CD4-positive, alpha-beta T cell treated with Interleukin-1 beta for 1 hour (primary cell): ENCODE measurements at places on chromosomes 7 and 10.

GRCh38 chr7:101719123-101719470 lies 90.0 kb upstream of the MYL10 start:
- DNase-seq = no peak

DNA sequence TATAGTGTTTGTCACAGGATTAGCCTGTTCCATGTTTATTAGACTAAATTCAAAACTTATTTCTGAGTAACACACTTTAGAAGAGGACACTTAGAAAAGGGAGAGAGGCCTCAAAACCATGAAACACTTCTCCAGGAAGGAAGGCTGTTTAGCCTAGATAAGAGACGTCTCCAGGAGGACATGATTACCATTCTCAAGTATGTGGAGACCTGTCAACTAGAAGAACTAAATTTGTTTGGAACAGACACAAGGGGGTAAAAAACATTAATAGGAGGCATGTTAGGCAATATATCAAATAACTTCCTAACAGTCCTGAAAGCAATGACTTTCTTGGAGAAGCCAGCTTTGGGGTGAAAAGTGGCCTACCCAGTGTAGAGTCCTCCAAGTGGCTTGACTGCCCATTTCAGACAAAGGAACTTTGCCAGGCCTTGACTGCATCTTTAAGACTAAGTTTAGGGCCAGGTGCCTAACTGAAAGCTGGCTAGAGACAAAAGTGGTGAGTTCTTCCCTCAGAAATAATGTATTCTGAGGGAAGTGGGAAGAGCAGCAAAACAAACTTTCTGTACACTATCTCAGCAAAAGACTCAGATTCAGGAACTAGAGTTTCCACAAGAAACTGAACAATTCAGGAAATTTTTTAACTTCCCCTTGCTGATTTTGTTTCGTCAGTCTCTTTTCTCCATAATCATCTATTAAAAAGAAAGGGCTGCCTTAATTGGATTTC lies 11.8 kb downstream of the NCOA4 start:
- DNase-seq = no peak

DNA sequence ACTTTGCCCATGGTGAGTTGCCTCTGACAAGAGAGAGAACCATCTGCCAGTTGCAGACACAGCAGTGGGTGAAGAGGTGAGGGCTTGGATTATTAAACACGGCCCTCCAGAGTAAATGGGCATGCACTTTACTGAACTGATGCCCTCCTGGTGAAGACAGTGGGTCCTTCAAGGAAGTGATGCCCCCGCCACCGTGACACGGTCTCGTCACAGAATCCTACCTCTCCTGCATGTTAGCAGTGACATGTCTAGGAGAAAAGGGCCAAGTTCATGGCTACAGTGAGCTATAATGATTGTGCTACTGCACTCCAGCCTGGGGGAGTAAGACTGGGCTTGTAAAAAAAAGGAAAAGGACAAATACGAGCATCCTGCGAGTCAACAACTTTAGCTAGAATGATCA lies 2.4 kb downstream of the BNIP3 start:
- no peak for DNase-seq

GRCh38 chr7:139588632-139589031 lies 65.1 kb downstream of the CLEC2L start:
- DNase-seq = no peak

DNA sequence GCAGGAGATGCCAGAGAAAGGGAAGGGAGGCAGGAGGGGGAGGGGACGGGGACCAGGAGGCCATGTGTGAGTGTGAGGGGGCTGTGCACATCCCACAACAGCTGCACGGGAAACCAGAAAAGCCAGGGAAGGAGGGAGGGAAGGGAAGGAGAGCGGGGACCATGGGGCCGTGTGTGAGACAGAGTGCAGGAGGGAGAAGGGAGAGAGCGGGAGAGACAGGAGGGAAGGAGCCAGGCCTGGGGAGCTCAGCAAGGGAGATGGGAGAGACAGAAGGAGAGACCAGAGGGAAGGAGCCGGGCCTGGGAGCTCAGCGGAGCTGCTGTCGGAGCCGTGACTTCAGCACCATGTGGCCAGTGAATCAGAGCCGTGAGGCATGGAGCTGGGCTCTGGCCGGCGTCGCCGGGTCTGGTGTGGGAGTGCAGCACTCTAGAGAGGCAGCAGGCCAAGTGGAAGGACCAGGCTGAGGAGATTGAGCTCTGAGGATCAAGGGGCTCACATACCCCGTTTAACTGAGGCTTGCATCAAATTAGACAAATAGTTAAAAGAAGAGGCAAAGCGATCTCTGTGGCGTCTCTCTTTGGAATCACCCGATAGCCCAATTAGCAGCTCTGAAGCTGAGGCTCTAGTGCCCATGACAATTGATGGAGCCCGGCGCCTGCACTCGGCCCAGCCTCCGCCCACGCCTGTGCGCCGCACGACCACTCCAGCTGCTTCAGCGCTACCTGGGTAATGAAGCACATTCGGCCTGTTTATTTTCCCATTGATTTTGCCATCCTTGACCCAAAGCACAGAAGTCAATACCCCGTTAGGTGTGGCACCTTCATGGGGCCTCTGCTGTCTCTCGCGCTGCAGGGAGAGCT lies 150.4 kb downstream of the MAD1L1 start:
- no peak for DNase-seq
